ENCODE measurements at places on chromosomes 6 and 20.

DNA sequence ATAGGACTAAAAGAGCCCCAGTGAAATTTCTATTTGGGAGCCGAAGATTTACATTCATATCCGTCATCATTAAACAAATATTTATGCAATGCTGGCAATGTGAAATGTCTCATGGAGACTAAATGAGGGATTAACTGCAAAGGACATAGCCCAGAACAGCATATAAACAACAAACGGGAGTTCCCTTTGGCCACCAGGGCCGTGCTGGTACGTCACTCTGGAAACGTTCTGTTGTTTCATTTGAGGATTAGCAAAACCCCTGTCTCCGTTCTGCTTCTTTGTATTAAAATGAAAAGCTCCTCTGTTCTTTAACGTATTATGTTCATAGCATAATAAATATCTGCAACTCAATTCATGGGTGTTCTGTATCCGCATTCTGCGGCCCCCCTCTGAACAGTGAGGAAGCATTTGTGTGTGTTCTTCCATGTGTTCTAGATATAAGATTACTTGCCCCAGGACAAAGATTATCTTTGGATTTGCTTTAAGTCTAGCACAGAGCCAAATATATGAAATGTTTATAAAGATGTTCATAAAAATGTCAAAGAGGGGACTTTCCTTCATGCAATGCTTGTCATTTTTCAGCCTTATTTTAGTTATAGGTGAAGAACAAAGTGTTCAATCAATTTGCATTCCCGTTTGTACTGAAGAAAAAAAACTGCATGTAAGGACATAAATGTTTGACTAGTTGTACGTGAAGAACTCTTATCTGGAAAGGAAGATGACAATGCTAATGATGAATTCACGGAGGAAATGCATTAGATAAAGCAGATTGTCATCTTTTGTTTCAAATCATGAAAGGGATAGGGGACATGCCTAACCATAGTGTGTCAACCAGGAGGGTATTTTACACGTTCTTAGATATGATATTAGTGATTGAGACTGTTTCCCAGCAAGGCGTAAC lies 90.0 kb upstream of the TNFAIP3 start:
- DNase-seq, result no peak

DNA sequence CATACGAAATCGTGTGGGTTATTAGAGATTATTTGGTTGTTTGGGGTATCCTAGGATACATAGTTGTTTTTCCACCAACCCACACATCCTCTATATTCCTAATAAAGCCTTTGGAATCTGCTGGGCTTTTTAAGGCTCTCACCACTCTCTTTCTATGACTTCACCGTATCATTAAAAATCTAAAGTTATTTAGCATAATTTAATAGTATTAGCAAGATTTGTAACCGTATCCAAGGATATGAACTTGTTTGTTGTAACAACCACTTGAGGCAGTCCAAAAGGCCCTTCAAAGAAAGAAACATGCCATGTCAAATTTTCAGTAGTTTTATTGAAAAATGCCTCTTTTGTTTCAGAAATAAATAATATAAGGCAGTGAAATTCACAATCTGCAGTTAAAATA lies 121.8 kb downstream of the COL12A1 start:
- DNase-seq, result no peak

DNA sequence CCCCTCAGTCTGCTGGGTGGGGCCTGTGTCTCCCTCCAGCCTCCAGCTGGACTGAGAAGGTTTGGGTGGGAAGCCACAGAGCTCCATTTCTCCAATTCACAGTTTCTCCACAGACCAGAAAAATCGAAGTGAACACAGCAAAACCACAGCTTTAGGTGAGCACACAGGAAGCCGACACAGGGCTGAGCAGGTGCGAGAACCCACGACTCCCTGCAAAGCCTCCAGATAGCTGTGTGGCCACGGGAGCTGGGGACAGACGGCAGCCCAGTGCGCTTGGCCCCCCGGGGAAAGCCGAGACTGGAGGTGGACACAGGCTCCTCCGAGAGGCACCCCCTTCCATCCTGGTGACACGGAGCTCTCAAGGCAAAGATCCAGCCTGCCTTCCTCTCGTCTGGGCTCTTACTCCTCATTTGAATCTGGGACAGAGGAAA lies 29.0 kb upstream of the MPC1 start:
- peak; percentile 18 for DNase-seq

DNA sequence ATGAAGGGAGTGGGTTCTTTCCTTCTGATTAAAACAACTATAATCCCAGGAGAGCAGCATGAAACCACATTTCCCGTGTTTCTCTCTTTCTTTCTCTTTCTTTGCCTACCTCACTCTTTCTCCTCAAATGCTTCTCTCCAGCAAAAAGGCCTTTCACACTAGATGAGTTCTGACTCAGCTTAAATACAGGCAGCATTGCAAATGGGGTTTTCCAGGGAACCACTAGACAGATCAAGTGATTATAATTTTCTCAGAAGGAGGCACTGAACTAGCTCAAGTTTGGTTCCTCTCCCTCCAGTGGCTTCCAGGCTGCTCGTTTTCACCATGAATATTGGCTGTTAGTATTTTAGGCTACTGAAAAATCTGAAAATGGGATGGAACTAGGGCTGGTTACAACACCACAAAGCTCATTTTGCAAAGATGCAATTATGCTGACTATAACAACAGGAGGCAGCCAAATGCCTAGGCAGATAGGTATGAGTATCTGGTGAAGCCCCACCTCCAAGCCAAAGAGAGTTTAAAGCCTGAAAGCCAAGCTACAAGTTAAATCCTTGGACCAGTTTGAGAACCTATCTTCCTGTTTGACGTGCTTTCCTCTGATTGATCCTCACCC lies 260.0 kb downstream of the MMUT start:
- no peak for DNase-seq

DNA sequence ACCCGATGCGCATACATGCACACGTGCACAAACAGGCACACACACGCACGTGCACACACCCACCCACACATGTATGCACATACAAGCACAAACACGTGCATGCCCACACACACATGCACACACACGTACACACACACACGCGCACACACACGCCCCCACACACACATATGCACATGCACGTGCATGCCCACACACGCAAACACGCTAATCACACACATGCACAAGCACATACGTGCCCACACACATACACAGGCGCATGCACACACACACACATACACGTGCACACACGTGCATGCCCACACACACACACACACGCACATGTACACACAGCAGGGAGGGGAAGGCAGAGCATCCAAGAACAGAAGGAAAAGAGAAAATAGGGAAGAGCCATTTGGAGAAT lies 26.8 kb upstream of the CHRNA4 start:
- no peak for DNase-seq

DNA sequence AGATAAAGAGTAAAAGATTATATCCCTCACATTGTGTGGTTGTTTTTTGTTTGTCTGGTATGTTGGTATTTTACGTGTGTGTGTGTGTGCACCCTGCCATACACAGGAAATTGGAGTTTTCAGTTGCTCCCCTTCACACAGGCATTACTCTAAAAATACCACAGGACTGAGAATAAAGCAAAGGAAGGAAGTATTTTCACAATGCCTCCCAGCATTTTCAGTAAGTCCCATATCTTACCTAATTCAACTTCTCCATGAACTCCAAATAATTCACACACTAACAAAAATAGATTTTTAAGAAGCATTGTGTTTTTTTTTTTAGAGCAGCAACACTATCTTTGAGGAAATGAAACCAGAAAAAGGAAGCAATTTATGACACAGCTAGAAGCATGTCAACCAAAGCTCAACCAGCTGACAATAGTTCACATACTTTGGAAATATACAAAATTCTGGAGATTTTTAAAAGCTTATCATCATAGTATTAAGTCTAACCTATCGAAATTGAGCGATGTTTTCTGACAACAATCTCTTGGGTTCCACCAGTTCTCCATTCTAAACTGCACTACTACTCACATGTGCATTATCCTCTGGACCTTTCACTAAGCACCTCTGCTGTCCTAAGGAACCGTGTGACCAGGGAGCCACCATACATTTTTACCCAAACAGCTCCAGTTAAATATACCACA lies 2.1 kb downstream of the UBE2J1 start:
- peak; percentile 34 for DNase-seq

DNA sequence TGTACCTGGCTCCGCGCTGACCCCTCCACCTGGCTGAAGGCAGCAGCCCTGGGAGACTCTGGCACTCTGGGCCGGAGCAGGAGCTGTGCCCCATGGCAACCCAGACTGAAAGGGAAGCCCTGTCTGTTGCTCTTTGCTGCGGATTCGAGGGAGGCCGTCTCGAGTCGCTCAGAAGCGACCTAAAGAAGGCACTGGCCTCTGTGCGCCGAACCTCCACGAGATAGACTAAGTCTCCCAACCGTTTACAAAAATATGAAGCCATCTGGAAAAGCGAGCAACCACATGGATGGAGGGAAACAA lies 10.5 kb upstream of the TBX18 start:
- DNase-seq, result no peak

DNA sequence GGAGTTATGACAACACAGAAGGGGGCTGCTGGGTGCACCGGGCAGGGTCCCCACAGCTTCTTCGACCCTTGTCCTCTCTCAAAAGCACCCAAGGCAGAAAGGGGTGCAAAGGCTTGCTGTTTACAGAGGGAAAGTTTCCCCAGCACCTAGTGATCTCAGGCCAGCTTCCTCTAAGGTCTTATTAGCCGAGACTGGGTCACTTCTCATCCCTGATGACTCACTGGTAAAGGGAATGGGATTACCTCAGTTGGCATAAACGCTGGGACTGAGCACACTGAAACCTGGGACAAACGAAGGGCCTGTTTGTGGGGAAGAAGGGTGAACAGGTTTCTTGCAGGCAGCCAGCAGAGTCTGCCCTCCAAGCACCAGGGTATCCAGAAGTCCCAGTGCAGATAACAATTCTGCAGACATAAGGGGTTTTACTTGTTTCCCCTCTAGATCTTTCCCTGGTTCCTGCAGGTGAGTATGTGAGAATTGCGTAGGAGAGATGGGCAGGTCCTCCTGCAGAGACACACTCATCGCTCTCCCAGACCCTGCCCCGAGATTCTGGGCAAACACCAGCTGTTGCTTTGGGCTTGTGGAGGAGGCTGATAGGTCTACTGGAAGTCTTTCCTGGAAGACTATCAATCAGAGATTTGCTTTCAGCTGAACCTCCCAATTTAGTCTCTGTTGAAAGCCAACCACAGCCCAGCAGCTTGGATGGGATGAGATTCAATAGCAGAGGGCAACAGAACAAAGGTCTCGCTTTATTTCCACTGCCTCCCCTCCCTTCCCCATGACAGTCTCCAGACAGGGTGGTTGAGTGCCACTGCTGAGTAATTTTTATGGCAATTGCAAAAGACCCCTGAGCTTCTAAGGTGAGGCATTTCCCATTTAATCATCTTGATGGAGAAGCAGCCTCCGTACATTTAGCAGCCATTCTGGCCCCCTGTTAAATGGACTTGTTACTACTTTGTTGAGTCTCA lies 25.7 kb downstream of the KCNG1 start:
- no peak for DNase-seq

DNA sequence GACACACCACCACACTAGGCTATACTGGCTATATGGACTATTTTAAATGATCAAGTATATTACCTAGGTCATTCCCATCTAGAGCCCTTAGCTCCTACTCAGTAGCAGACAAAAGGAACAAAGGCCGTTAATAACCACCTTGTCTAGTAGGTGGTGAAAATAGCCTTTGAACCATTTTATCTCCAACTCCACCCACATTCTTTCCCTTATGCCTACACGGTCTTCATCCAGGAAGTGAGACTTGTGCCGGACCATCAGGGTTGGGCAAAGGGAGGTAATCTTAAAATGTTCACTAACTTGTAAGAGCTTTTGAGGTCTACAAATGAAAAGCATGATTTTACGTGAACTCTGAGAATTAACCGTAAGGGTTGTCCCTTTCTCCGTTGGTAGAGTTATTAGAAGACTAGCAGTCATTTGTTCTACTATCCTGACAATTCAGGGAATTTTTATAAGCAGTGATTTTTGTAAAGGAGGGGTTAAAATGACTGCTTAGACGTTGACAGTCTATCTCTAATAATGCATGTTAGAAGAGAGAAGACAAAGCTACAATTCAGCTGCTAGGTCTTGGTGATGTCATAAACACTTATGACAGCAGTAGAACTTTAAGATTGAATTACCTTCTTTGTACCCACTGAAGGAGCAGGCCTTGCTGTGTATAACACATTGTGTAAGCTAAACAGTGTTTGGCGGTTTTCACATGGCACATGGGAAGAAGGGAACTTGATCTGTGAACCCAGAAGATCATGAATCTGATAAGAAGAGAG lies 371.8 kb upstream of the JAG1 start:
- no peak for DNase-seq

DNA sequence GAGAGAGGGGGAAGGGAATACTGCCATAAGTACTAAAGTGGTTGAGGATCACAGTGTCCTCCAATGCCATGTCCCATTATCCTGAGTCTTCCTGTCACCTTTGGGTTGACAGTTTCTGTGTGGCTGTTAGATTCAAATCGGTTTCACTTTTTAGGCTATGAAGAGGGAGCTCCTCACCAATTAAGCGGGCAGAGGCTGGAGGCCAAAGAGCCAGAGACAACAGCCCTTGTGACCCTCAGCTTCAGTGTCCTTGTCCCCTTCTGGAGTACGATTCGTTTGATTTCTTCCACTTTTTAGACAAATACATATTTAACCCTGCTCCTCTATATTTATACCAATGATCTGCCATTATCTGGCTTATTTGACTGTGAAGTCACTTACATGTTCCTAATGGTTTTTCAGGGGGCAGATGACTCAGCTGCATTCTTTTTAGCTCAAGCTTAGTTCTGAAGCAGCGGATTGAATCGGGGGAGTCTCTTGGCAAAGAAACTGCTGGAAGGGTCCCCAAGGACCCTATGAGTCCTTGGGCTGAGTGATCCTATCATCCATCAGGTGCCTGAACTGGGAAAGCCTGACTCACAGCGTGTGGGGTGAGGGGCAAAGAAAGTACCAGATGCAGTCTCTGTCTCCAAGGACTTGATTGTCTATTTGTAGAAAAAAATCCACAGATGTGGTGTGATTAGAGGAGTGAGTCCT lies 18.2 kb downstream of the FERMT1 start:
- no peak for DNase-seq

DNA sequence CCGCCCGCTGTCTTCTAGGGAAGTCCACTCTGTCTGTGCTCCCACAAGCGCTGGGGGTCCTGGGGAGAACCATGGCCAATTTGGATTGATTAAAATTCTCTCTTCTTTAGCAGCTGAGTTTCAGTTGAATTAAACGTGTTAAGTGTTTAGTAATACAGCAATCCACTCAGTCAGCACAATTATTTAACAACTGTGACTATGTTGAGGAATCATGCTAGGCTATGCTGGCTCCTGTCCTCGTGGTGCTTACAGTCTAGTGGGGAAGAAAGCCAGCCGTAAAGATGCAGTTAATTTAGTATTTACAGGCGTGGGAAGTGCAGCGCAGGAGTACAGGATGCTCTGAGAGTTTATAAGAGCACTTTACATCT lies 88.9 kb upstream of the FOXP4 start:
- no peak for DNase-seq

- peak; percentile 50 for DNase-seq
Observed at GRCh38 chr6:170346649-170347048, 40.1 kb downstream of the FAM120B start.

- DNase-seq, result no peak
Observed at GRCh38 chr6:150290429-150290828, 78.4 kb upstream of the IYD start.

- no peak for DNase-seq
Observed at GRCh38 chr6:167111597-167111996, 11.3 kb upstream of the CCR6 start.

GRCh38 chr6:45378334-45378926 lies 696 bp upstream of the SUPT3H start:
- no peak for DNase-seq

All from activated CD4-positive, alpha-beta T cell treated with anti-CD3 and anti-CD28 coated beads, Interleukin-2, Interleukin-6, amounts not matched to agents 100 ng/mL and 50 ng/mL, durations not matched to agents 16 hours and 8 hours (primary cell).